ENCODE measurements at places on chromosomes 1 and 21.

DNA sequence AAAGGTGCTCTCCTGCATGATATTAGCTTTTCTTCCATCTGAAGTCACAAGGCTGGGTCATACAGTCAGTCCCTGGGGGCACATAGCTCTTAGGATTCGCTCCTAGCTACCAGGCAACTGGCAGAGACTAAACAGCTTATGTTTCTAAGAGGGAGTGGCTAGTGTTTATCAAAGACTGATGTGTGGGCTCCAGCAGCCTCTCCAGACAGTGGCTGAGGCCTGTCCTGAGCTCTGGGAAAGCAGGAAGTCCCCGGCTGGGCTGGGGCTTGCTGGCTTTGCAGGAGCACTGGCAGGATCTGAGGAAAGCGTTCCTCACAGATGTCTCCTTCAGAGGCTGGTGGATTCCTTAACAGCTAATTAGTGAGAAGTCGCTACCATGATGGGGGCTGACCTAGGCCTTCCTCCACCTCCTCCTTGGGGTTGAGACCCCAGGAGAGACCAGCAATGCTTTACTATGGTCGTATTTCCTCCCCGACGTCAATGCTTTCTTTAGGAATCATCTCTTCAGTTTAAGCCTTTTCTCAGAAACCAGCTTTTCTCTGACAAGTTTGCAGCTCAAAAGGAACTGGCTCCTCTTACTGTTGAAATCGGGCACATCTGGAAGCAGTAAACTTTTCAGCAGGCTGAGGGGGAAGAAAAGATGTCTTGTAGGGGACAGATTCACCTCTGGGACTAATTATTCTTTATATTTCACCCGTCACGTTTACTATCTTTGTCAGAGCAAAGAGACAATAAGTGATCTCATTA, 33.5 kb upstream of the HHAT start:
- DNase-seq, result no peak

- DNase-seq, result no peak
These were observed 7.6 kb upstream of the GADD45A start for GRCh38 chr1:67677408-67677807.

DNA sequence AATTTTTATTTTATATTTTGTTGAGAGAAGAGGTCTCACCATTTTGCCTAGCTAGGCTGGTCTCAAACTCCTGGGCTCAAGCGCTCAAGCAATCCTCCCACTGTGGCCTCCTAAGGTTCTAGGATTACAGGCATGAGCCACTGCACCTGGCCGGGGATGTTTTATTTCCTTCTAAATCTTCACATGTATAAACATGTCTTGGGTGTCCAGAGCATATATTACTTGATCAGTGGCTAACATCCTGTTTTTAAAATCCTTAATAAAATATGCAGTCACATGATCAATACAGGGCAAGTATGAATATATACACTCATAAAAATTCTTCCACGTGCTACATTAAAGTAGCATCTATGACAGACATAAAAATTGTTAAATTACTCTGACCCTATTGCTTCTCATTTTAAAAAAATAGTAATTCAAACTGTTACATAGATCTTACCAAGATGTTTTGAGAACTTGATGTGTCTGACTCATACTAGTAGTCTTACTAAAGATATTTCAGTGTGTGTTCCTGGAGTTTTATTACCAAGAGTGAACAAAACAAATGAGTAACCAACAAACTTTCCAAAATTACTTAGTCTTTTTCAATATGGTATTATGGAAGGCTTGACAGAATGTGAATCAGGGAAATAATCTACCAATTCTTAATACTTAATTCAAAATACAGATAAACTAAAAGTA, 222.5 kb downstream of the SLC45A1 start:
- no peak for DNase-seq

GRCh38 chr1:36137776-36138175, 11.5 kb downstream of the TRAPPC3 start:
- no peak for DNase-seq

GRCh38 chr1:44016041-44016889, 15.0 kb downstream of the SLC6A9 start:
- no peak for DNase-seq
